Caki2 (cell line): ENCODE measurements at places on chromosomes 2 and 18. TPM values are rescaled to one million over a fixed set of nuclear protein-coding genes. Genes with fewer than 3 reads are reported as not detected.

- no peak for DNase-seq
These were observed 2796.7 kb upstream of the TEKT4 start for GRCh38 chr2:92074549-92074898.

GRCh38 chr2:83874712-83875430 lies 584.2 kb downstream of the SUCLG1 start:
- no peak for DNase-seq

DNA sequence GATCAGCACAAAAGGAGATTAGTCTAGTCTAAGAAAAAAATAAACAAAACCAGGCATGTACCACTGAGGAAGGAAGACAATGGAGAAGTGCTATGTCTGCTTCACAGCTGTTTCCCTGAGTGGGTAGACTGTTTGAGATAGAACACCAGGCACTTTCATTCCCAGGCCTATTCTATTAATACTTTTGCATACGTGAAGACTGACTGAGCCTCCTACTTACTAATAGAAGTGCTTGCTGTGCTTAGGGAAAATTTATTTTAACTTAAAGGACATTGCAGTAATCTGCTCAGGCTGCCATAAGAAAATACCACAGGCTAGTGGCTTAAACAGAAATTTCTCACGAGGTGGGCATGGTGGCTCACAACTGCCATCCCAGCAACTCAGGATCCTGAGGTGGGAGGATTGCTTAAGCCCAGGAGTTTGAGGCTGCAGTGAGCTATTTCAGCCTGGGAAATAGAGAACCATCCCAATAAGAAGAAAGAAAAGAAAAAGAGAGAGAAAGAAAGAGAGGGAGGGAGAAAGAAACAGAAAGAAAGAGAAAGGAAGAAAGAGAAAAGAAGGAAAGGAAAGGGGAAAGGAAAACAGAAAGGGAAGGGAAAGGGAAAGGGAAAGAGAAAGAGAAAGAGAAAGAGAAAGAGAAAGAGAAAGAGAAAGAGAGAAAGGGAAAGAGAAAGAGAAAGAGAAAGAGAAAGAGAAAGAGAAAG lies 33.0 kb downstream of the CMPK2 start:
- no peak for DNase-seq

LYPD1 gene
- total RNA-seq = 280 and 308 TPM in 2 replicates

DNA sequence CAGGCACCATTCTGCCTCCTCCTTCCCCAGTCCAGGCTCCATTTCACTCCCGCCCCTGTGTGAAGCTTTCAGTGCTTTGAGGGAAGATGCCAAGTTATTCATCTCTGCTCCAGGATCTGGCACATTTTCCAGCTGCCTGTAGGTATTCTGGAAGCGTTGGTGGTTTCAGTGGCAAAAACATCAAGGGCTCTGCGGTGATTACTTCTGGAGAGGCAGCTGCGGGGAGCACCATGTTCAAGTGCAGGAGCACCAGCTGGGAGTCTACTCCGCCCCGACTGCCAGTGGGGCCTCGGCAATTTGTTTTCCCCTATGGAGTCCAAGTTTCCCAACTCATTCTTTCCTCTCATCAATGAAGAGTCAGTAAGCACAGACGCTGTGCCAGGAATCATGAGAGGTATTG lies 211.7 kb downstream of the CLIP4 start:
- no peak for DNase-seq
